Colonic mucosa (tissue), 4 donors: ENCODE measurements at places on chromosomes 7 and 10. TPM values are rescaled to one million over a fixed set of nuclear protein-coding genes. Genes with fewer than 3 reads are reported as not detected.

DNA sequence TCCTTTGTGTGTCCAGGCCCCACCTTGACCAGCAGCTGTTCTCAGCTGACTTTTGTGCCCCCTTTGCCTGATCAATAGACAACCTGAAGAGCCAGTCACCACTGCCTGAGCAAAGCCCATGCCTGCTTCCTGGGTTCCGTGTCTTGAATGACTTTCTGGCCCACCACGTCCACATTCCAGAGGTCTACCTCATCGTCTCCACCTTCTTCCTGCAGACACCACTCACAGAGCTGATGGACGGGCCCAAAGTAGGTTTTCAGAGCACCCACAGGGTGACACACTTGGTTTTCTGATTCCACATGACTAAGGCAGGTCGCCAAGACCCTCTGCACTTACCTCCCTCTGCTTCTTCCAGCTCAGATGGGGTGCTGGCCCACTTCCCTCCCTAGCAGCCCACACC is 126.8 kb downstream of the WDFY4 start:
- no peaks in the 10 kb centered on the region for H3K27me3 ChIP-seq
- H3K27ac ChIP-seq, result no peak overlapping the region
- H3K36me3 ChIP-seq, result no peaks in the 10 kb centered on the region
- no peak overlapping the region for H3K4me3 ChIP-seq
- H3K4me1 ChIP-seq, result no peaks in the 10 kb centered on the region
- no peak for DNase-seq

DNA sequence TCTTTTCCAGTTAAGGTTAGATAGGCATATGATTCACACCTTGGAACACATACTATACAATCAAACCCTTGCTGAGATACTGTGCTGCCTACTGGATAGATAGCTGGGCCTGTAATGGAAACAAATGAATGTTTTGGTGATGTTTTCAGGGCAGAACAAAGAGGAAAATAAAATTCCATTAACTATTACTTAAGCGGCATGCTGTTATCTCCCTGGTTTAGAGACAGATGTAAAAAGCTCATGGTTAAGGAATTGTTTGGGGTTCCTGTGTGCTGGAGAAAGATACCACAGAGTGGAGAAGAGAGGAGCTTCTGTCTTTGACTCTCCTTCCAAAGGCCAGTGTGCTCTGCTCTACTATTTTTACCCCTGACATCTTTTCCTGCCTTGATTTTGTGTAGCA is 341.1 kb downstream of the PLXDC2 start:
- H3K27me3 ChIP-seq, result no peaks in the 10 kb centered on the region
- no peaks in the 10 kb centered on the region for H3K4me1 ChIP-seq
- no peak overlapping the region for H3K4me3 ChIP-seq
- H3K36me3 ChIP-seq, result no peaks in the 10 kb centered on the region
- no peak for DNase-seq

GRCh38 chr7:95811846-95812445 is 39.6 kb downstream of the DYNC1I1 start:
- DNase-seq, result no peak
- H3K36me3 ChIP-seq, result no peaks in the 10 kb centered on the region
- no peak overlapping the region for H3K4me3 ChIP-seq
- H3K27ac ChIP-seq, result no peak overlapping the region

DNA sequence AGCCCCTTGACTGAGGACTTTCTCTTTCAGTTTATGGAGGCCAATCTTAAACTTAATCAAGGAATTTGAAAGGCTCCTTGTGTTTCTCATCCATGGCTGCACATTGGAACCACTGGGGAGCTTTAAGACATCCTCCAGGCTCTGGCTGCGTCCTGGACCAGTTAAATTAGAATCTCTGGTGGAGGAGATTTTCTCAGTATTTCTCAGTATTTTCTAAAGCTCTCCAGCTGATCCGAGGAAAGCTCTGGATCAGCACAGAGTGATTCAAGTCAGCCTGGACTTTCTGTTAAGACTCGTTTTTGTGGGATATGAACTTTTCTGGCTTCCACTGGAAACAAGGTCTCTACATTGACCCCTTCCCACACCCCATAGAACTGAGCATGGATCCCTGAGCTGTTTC is 249.8 kb downstream of the STK31 start:
- no peak overlapping the region for H3K27ac ChIP-seq
- H3K4me1 ChIP-seq, result no peaks in the 10 kb centered on the region
- H3K4me3 ChIP-seq, result no peak overlapping the region
- DNase-seq, result no peak
- no peaks in the 10 kb centered on the region for H3K27me3 ChIP-seq

- H3K27ac ChIP-seq, result no peak overlapping the region
- H3K27me3 ChIP-seq, result no peaks in the 10 kb centered on the region
- H3K4me1 ChIP-seq, result peaks cover 9% of the 10 kb centered on the region
Measured at GRCh38 chr10:52215745-52216361, 98.2 kb upstream of the DKK1 start.

Gene AKR1D1
- not detected for total RNA-seq

Gene FOXK1
- total RNA-seq, result 29.6 TPM

Gene OR6V1
- not detected for total RNA-seq

Gene NPC1L1
- total RNA-seq, result 0.10 TPM

GRCh38 chr10:102519246-102519825 is 15.6 kb downstream of the SUFU start:
- H3K27me3 ChIP-seq, result no peaks in the 10 kb centered on the region
- H3K27ac ChIP-seq, result no peak overlapping the region
- no peak for DNase-seq
- no peaks in the 10 kb centered on the region for H3K4me1 ChIP-seq

GRCh38 chr7:82539969-82540368 is 96.4 kb upstream of the CACNA2D1 start:
- DNase-seq, result no peak
- no peak overlapping the region for H3K4me3 ChIP-seq
- H3K27ac ChIP-seq, result no peak overlapping the region
- no peaks in the 10 kb centered on the region for H3K27me3 ChIP-seq
- H3K36me3 ChIP-seq, result no peaks in the 10 kb centered on the region

Gene PON3
- 3.0 TPM for total RNA-seq

Gene MEOX2
- 0.69 TPM for total RNA-seq

DNA sequence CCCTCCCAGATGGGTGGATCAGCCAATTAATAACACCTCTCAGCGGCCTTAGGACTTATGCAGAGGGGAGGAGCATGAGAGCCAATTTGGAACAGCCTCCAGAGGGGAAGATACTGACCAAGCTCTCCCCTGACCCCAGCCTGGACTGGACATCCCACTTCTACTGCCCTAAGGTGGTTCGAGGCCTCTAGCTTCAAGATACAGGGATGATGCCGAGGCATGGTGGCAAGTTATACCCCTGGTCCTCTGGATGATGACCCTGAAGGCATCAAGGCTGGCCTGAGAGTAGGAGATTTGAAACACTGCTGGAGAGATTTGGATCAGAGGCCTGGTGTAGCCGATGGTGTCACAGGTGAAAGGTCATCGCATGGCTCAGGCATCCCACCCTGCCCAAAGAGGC is 3.2 kb downstream of the CDH23 start:
- H3K27ac ChIP-seq, result no peak overlapping the region
- H3K36me3 ChIP-seq, result no peaks in the 10 kb centered on the region
- H3K4me3 ChIP-seq, result no peak overlapping the region
- H3K27me3 ChIP-seq, result peaks cover 17% of the 10 kb centered on the region
- no peak for DNase-seq

DNA sequence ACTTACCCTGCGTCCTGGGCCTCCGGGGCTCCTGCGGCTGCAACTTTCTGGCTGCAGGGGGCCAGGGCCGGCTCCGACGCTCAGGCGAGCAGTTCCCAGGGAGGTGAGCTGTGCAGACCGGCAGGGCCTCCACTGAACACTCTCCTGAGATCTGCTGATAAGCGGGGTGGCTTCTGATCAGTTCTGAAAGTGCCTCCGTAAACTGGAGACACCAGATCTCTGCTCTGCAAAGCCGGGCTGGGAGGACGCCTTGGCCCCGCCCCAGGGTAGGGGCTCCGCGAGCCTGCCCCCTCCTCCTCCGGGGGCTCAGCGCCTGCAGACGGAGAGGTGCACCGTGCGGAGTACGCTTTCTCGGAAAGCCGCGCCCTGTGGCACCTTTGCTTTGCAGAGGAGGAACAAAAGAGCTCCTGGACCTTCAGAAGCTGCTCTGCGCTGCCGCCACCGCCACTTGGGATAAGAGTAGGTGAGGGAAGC is 141.3 kb upstream of the VKORC1L1 start:
- peak overlapping the region; percentile 27 for H3K27ac ChIP-seq
- DNase-seq, result no peak
- H3K36me3 ChIP-seq, result no peaks in the 10 kb centered on the region
- peaks cover 3% of the 10 kb centered on the region for H3K4me1 ChIP-seq
- H3K4me3 ChIP-seq, result peak overlapping the region; percentile 44

DNA sequence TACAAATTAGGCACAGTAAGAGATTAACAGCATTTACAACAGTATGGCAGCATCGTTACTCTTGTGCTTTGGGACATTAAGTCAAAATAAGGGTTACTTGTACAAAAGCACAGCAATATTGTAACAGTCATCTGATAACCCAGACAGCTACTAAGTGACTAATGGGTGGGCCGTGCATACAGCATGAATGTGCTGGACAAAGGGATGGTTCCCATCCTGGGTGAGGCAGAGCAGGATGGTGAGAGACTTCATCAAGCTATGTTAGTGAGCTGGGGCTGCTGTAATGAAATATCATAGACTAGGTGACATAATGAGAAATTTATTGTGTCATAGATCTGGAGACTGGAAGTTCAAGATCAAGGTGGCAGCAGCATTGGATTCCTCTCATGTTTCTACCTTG is 25.4 kb downstream of the EDRF1 start:
- H3K27ac ChIP-seq, result no peak overlapping the region
- DNase-seq, result no peak
- H3K4me3 ChIP-seq, result no peak overlapping the region
- no peaks in the 10 kb centered on the region for H3K4me1 ChIP-seq
- peaks cover 7% of the 10 kb centered on the region for H3K36me3 ChIP-seq

DNA sequence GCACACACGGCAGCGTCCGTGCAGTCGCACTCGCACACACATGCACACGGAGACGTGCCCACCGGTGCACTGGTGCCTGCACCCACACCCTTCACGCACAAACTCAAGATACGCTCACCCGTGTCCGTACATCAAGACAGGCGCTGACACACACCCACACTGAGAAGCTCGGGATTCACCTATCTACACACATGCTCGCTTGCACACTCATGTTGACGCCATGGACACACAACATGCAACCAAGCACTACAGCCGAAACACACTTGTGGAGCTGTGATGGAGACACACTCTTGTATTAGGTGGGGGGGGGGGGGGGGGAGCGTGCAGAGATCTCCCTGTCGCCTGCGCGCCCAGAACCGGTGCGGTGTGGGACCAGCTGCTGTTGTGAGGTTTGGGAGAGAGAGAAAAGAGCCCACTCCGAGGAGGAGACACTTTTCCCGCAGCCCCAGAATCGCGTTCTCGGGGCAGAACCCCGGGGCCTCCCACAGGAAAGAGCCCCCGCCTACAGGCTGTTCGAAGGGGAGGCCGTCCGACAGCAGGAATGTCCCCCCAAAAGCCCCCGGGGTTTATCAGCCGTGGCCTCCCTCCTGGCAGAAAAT is 605 bp upstream of the NFKB2 start:
- no peaks in the 10 kb centered on the region for H3K36me3 ChIP-seq
- H3K27ac ChIP-seq, result peak overlapping the region; percentile 98
- peak; percentile 47 for DNase-seq
- H3K4me3 ChIP-seq, result peak overlapping the region; percentile 73
- peaks cover 11% of the 10 kb centered on the region for H3K4me1 ChIP-seq
- no peaks in the 10 kb centered on the region for H3K27me3 ChIP-seq

Gene AGFG2
- total RNA-seq, result 97.4 TPM

DNA sequence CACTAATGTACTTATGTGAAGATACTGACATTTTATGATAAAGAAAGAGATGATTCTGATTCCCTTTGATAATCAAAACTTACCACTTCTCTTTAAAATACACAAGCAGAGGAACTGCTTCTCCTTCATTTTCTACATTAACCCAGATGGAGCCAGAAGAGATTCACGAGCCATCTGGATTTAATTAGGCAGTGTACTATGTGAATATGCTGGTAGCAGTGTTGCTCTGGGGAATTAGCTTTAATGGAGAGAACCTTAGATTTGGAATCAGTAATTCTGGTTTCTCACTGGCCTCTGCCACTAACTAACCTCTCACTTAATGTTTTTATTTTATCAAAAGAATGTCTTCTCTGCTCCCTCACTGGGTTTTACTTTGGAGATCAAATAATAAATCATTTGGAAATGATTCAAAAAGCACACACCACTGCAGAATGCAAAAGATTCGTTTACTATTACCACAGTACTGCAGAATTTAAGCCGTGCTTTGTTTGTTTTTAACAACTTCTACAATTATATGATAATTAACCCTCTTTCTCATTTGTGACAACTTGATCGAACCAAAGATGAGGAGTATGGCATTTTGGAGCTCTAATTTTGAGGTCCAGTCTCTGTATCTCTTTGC is 77.5 kb upstream of the PHYHIPL start:
- no peak overlapping the region for H3K4me3 ChIP-seq
- H3K36me3 ChIP-seq, result no peaks in the 10 kb centered on the region
- no peaks in the 10 kb centered on the region for H3K27me3 ChIP-seq
- peak overlapping the region; percentile 35 for H3K27ac ChIP-seq

- no peaks in the 10 kb centered on the region for H3K27me3 ChIP-seq
- H3K27ac ChIP-seq, result no peak overlapping the region
- no peak for DNase-seq
- H3K4me3 ChIP-seq, result no peak overlapping the region
Measured at GRCh38 chr10:117519286-117519685, 23.3 kb upstream of the EMX2 start.

DNA sequence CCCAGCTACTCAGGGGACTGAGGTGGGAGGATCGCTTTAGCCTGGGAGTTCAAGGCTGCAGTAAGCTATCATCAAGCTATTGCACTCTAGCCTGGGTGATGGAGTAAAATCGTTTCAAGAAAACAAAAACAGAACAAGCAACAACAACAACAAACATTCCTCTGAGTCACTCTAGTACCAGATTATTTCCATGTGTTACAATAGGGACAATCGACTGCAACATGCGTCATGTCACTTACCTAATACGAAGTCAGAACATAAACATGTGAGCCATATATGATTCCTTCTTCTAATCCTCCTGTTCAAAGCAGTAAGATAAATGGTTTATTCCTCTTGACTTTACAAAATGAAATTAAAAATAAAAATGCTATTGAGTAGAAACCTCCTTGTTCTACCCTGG is 57.3 kb downstream of the ZNF438 start:
- no peaks in the 10 kb centered on the region for H3K4me1 ChIP-seq
- H3K4me3 ChIP-seq, result no peak overlapping the region
- H3K36me3 ChIP-seq, result no peaks in the 10 kb centered on the region
- no peak for DNase-seq
- no peak overlapping the region for H3K27ac ChIP-seq

DNA sequence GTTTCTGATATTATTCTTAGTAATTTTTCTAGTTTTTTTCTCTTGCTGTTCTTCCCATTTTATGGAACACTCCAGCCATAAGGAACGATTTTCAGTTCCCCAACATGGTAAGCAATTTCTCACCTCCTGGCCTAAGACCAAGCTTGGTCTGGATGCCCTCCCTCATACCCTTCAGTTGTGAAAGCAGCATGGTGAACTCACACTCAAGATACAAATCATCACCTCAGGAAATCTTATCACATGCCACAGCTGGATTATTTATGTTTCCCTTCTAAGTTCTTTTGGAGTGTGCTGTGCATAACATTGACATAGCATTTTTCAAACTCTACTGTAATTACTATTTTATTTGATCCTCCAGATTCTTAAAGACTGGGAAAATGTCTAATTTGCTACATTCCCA is 216.6 kb downstream of the AGMO start:
- no peaks in the 10 kb centered on the region for H3K4me1 ChIP-seq
- H3K36me3 ChIP-seq, result no peaks in the 10 kb centered on the region
- H3K4me3 ChIP-seq, result no peak overlapping the region
- H3K27me3 ChIP-seq, result no peaks in the 10 kb centered on the region
- H3K27ac ChIP-seq, result no peak overlapping the region
- DNase-seq, result no peak

GRCh38 chr7:1869452-1870130 is 199.5 kb downstream of the ELFN1 start:
- H3K27ac ChIP-seq, result no peak overlapping the region
- H3K4me3 ChIP-seq, result no peak overlapping the region
- peaks cover under 1% of the 10 kb centered on the region for H3K4me1 ChIP-seq
- no peak for DNase-seq
- H3K36me3 ChIP-seq, result no peaks in the 10 kb centered on the region
- H3K27me3 ChIP-seq, result no peaks in the 10 kb centered on the region
